ENCODE measurements at places on chromosomes 16 and 17.

DNA sequence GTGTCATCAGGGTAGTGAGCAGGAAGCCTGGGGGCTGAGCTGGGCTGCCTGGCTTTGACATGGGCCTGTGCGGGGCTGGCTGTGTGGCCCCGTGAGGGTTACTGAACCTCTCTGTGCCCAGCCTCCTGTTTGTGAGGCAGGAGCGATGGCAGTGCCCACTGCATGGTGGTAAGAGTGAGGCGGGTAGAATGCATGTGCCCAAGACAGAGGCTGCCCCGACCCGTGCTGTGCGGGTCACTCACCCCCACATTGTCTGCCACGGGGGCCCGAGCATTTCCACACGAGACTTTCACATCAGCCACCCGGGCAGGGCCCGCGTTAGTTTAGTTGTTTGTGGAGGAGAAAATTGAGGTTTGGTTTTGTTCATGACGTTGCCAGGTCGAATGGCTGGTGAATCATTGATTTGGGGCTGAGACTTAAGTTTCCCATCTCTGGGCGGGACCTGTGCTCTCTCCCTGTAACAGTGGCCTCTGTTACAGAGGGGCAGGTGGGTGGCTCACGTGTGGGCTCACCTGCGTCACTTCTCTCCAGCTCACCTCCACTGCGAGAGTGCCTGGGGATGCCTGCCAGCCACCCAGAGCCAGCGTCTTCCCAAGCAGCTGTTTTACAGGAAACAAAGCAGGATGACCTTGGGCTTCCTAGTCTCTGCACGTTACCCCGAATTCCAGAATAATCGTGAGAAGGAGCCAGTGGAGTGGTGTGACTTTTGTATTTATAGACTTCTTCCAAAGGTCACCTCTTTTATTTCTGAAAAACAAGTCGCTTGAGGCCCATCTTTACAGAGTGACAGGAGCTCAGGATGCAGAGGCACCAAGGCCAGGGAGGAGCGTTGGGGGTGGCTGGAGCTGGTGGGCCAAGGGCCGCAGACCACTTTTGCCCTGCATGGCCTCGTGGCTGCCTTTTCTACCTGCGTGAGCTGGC, 150.6 kb downstream of the RPTOR start:
- H3K36me3 ChIP-seq, result 0 out of 3 replicates have a peak, but pooled peaks cover 3% of the 10 kb centered on the region
- no peaks in the 10 kb centered on the region for H3K27me3 ChIP-seq
- no peak overlapping the region for H3K4me3 ChIP-seq
- DNase-seq, result no peak
- H3K27ac ChIP-seq, result no peak overlapping the region
- H3K4me1 ChIP-seq, result peaks cover 3% of the 10 kb centered on the region

DNA sequence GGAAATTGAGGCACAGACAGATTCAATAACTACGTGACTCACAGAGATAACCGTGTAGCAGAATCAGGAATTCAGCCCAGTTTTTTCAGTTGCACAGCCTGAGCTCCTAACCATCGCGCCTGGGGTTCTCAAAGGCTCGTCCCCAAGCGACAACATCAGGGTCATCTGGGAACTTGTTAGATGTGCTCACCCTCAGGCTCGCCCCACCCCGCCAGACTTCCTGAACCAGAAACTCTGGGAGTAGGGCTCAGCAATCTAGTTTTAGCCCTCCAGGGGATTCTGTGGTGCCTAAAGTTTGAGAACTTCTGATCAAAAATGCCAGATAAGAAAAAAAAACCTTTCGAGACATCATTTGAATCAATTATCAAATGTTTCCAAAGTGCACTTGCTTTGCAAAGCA, 559.8 kb downstream of the WWOX start:
- DNase-seq, result no peak
- no peaks in the 10 kb centered on the region for H3K36me3 ChIP-seq
- H3K4me1 ChIP-seq, result no peaks in the 10 kb centered on the region
- H3K27ac ChIP-seq, result no peak overlapping the region
- H3K27me3 ChIP-seq, result peaks cover 3% of the 10 kb centered on the region

GRCh38 chr17:57356719-57357391, 100.5 kb downstream of the MSI2 start:
- peaks cover 7% of the 10 kb centered on the region for H3K4me1 ChIP-seq
- no peak overlapping the region for H3K27ac ChIP-seq
- H3K36me3 ChIP-seq, result peaks cover 6% of the 10 kb centered on the region
- H3K27me3 ChIP-seq, result no peaks in the 10 kb centered on the region
- no peak overlapping the region for H3K4me3 ChIP-seq

DNA sequence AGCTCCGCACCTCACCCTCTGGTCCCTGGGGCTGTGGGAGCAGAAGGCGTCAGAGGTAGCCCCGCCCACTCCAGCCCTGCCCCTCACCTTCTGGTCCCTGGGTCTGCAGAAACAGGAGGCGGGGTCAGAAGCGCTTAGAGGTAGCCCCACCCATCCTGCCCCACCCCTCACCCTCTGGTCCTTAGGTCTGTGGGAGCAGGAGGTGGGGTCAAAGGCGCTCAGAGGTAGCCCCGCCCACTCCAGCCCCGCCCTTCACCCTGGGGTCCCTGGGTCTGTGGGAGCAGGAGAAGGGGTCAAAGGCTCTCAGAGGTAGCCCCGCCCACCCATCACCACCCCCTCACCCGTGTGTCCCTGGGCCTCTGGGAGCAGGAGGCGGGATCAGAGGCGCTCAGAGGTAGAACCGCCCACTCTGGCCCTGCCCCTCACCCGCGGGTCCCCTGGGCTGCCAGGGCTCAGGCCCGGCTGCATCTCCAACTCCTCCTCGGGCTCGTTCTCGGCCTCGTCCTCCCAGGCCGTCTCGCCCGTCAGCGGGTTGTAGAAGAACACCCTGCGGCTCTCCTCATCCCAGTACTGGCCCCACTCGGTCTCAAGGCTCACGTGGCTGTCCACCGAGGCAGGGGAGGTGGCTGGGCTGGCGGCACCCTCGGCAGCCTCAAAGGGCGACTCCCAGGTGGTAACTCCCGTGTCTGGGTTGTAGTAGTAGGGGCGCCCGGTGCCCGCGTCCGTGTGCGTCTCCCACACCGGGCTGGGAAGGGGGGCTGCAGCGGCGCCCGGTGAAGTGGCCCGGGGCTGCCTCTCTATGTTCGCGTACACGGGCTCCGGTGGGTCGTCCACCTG, 27.2 kb downstream of the ARHGAP27 start:
- no peaks in the 10 kb centered on the region for H3K27me3 ChIP-seq
- no peak overlapping the region for H3K27ac ChIP-seq
- H3K4me3 ChIP-seq, result peak overlapping the region; percentile 15
- no peaks in the 10 kb centered on the region for H3K36me3 ChIP-seq
- DNase-seq, result peak; percentile 94

DNA sequence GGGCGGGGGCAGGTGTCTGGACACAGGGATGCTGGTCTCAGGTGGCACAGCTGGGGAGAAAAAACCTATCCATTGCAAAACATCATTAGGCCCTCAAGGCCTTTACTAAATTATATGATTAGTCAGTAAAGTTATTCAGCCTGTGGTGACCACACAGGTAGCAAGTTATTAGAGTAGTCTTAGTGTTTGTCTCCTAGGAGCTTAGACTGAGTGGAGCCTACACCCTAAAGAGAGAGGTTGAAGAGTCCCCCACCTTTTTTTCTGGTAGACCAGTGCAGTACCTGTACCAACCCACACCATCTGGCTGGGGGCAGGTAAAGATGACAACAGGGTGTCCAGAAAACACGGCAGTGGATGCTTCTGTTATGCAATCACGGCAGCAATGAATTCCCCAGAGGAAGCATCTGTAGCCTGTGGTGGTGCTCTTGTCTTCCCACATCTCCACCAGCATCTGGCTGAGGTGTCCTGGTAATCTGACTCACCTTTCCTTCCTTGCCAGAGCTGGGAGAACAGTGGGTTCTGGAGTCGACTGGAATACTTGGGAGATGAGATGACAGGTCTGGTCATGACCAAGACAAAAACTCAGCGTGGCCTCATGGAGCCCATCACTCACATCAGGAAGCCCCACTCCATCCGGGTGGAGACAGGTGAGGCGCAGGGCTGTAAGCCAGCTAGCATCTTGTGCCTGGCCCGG, 11.0 kb downstream of the MYCBPAP start:
- H3K4me3 ChIP-seq, result no peak overlapping the region
- H3K27me3 ChIP-seq, result peaks cover 6% of the 10 kb centered on the region
- H3K4me1 ChIP-seq, result no peaks in the 10 kb centered on the region
- H3K27ac ChIP-seq, result no peak overlapping the region
